ENCODE measurements at places on chromosomes 4 and X. TPM values are rescaled to one million over a fixed set of nuclear protein-coding genes. Genes with fewer than 3 reads are reported as not detected.
A peak's percentile ranks its signal among the peaks of the same experiment; 100 is the strongest.

The FAM47A gene
- not detected for total RNA-seq

The BMP3 gene
- total RNA-seq: not detected

The ERVMER34-1 gene
- total RNA-seq: 0.17 TPM

The UGT2B15 gene
- total RNA-seq: not detected

The GPR173 gene
- total RNA-seq: not detected

The ESX1 gene
- not detected for total RNA-seq

The F11 gene
- not detected for total RNA-seq

The GLRB gene
- not detected for total RNA-seq

The CENPI gene
- 22.3 TPM for total RNA-seq

DNA sequence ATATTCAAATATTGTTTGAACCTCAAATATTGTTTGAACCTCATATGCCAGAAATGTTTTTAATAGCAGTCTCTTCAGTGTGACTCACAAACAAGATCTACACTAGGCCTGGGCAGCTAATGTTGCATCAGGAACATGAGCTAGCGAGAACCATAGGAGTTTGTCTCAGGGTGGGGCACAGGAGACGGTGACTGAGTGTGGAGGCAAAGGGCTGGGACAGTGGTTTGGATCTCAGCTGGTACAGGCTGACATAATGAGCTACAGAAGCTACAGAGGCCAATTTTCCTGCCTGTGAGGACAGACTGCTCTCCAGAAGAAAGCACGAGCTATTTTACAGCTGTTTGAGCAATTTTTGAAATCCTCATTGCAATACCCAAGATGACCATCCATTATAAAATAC is 224.7 kb downstream of the CENPC start:
- H3K4me1 ChIP-seq: no peaks in the 10 kb centered on the region
- DNase-seq: no peak
- no peaks in the 10 kb centered on the region for H3K27me3 ChIP-seq
- H3K4me3 ChIP-seq: no peak overlapping the region
- no peaks in the 10 kb centered on the region for H3K36me3 ChIP-seq

GRCh38 chr4:117084866-117085701 is at the start of gene TRAM1L1:
TSS of gene TRAM1L1 (minus strand) at chr4:117085576. CDS start at chr4:117085393, 183 bp downstream.
- no peaks in the 10 kb centered on the region for H3K36me3 ChIP-seq
- H3K4me1 ChIP-seq: no peaks in the 10 kb centered on the region
- H3K27me3 ChIP-seq: no peaks in the 10 kb centered on the region

DNA sequence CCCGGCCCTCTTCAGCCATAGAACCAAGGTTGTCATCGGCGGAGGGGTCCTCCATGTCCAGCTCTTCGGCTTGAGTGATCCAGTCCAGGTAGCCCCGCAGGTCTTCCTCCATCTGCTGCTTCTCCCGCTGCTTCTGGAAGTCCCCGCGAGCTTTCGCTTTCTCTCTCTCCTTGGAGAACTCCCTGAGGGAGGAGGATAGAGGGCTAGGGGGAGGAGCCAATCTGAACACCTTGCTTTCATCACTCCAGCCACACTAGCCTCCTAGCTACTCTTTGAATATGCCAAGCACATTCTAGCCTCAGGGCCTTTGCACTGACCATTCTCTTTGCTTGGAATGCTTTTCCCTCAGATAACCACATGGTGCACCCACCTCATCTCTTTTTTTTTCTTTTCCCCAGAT is 6.2 kb downstream of the CACNA1F start:
- H3K27me3 ChIP-seq: peaks cover 1% of the 10 kb centered on the region
- no peak overlapping the region for H3K4me3 ChIP-seq
- no peak overlapping the region for H3K27ac ChIP-seq
- DNase-seq: no peak
- H3K36me3 ChIP-seq: no peaks in the 10 kb centered on the region

DNA sequence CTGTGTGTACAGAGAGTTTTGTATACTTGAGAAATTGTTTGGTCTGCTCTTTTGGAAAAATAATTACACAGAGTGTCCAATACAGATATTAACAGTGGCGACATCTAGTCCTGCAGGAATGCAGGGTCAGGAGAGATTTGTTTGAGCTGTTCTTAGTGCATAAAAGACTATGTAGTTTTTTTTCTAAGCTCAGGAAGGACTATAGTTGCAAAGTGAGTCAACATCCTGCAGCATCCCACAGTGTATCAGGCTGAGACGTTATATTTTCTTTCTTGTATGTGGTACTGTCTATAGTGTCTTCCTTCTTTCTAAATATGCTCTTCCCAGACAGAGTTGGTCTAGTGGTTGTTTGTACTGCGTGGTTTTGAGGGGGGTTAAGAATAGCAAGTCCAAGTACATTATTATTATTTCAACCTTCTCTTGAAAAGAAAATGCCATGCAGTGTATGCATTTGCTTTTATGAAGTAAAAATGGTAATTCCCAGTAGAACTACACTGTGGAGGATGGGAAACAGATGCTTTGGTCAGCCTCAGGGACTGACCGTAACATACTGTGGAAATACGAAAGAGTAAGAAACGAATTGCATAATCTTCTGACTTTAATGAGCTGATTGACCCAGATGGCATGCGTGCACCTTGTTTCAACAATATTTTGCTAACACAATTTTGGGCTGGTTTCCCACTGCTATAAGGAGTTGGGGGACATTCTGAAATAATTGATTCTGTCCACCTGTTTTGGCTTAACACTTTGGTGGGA is 67.4 kb downstream of the DMP1 start:
- H3K4me1 ChIP-seq: no peaks in the 10 kb centered on the region
- no peaks in the 10 kb centered on the region for H3K36me3 ChIP-seq
- H3K27ac ChIP-seq: no peak overlapping the region
- no peak for DNase-seq
- H3K4me3 ChIP-seq: no peak overlapping the region

- H3K36me3 ChIP-seq: no peaks in the 10 kb centered on the region
- H3K4me3 ChIP-seq: no peak overlapping the region
- no peaks in the 10 kb centered on the region for H3K27me3 ChIP-seq
- H3K4me1 ChIP-seq: peaks cover 11% of the 10 kb centered on the region
Measured at GRCh38 chrX:10004832-10005475, 37.8 kb downstream of the CLDN34 start.

DNA sequence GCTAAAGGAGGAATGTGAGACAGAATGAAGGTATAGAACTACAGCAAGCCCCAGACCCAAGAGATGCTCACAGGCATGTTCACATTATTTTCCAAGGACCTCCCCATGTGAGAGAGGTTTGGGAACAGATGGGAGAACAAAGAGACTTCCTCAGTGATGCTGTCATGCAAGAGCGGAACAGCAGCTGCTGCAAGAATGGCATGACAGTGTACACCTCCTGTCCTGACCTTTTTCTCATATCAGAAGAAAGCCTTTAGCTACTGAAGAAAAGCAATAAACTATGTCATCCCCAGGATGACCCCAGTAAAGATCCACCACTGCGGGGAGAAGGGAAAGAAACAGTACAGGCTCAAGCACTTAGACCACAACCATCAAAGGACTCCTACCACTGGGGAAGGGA is 7.2 kb downstream of the PRDM5 start:
- peaks cover 12% of the 10 kb centered on the region for H3K27me3 ChIP-seq
- no peaks in the 10 kb centered on the region for H3K36me3 ChIP-seq
- no peak overlapping the region for H3K27ac ChIP-seq
- DNase-seq: no peak

DNA sequence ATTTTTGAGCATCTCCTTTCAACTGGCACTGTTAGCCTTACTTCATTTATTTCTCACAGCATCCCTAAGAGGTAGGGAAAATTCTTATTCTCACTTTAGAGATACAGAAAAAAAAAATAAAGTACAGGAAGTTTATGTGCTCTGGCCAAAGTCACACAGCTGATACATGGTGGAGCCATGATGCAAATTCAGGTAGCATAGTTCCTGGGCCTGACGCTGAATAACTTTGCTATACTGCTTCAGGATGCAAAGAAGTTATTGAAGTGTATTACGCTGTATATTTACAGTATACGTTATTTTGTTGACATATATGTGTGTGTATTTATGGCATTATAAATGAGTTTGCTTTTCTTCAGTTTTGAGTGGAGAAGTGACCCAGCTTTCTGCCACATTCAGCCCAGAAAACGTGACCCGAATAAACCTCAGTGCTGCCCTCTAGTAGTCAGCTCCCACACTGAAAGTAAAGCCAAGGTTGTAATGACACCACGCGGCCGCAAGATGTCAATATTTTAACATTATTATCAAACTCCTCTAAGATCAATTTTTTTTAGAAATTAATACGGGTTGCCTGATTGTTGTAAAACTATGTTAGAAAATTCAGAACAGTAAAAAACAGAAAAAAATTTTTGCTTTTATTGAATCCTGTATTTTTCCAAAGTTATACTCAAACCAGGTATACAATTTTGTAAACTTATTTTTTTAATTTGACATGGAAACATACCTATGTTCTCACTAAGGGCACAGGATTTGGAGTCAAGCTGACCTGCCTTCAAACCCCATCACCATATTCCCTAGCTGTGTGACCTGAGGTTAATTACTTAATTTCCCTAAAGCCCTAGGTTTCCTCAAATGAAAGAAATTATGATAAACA is 3.8 kb upstream of the GUCY2F start:
- H3K36me3 ChIP-seq: no peaks in the 10 kb centered on the region
- peak; percentile 64 for DNase-seq
- no peaks in the 10 kb centered on the region for H3K4me1 ChIP-seq
- no peak overlapping the region for H3K27ac ChIP-seq
- H3K27me3 ChIP-seq: peaks cover 3% of the 10 kb centered on the region

- no peak overlapping the region for H3K4me3 ChIP-seq
- H3K4me1 ChIP-seq: no peaks in the 10 kb centered on the region
- peaks cover 1% of the 10 kb centered on the region for H3K27me3 ChIP-seq
Measured at GRCh38 chr4:6104541-6105130, 86.4 kb upstream of the C4orf50 start.

- no peak for DNase-seq
- peaks cover 2% of the 10 kb centered on the region for H3K27me3 ChIP-seq
- no peaks in the 10 kb centered on the region for H3K36me3 ChIP-seq
- H3K4me3 ChIP-seq: no peak overlapping the region
- no peak overlapping the region for H3K27ac ChIP-seq
- H3K4me1 ChIP-seq: no peaks in the 10 kb centered on the region
Measured at GRCh38 chrX:8815460-8816065, 14.4 kb upstream of the FAM9A start.

DNA sequence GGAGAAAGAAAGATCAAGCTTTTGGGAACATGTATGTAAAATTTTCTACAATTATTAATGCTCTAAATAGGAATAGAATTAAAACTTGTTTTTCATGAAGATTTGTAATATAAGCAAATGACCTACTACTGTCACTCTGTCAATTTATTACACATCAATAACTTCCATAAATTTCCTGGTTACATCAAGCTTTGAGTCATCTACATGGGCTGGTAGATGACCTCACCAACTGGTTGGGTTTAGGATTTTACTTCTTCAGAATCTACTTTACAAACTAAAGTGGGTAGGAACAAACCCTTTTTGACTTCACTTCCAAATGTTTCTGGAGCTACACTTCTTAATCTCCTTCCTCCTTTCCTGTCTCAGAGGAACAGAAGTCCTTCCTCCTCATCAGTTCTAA is 12.0 kb upstream of the LRAT start:
- H3K4me3 ChIP-seq: no peak overlapping the region
- H3K27ac ChIP-seq: no peak overlapping the region
- peaks cover 22% of the 10 kb centered on the region for H3K27me3 ChIP-seq
- no peak for DNase-seq
- no peaks in the 10 kb centered on the region for H3K4me1 ChIP-seq
- no peaks in the 10 kb centered on the region for H3K36me3 ChIP-seq

DNA sequence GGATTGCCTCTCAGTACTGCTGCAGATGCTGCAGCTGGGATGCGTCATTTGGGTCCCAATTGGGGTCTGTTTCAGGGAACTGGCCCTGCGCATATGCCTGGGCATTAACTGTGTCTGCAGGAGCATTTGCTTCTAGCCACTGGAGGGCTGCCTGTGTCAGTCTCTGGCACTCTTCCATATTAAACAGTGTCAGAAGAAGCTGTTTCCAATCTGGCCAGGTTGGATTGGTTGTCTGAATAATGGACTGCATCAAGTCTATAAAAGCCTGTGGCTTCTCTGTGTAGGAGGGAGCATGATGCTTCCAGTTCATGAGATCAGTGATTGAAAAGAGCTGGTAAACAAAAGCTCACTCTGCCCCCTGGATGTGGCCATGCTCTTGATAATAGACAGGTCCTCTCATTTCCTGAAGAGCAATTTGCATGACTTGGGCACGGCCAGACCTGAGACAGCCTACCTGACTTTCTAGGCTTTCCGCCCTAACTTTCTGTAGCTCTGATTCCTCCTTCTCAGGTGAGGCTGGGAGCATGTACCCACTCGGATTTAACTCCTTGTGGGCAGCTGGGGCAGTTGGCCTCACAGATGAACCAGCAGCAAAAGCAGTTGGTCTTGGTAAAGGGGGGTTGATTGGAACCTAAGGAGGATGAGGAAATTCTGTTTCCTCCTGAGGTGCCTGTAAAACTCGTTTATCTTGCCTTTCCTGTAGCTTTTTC is 29.2 kb downstream of the SULT1E1 start:
- H3K36me3 ChIP-seq: no peaks in the 10 kb centered on the region
- H3K27me3 ChIP-seq: no peaks in the 10 kb centered on the region
- H3K27ac ChIP-seq: no peak overlapping the region
- peaks cover 5% of the 10 kb centered on the region for H3K4me1 ChIP-seq

- H3K4me3 ChIP-seq: no peak overlapping the region
- no peaks in the 10 kb centered on the region for H3K4me1 ChIP-seq
- DNase-seq: no peak
- peaks cover 2% of the 10 kb centered on the region for H3K27me3 ChIP-seq
Measured at GRCh38 chr4:72786401-72786990, 217.5 kb upstream of the ADAMTS3 start.

DNA sequence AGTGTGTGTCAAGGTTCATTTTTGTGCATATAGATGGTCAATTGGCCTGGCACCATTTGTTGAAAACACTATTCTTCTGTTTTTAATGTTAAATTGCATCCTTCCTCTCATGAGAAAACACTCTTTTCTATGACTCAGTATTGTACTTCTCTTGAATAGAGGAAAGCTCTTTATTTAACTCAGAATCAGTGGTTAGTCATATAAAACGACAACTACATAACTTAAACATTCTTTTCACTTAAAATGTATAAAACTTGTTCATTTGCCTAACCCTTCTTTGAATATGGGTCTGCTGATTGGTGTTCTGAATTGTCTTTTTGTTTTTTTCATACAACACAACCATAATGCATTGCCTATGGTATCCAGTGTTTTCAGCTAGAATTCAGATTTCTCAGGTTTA is 17.2 kb upstream of the MRPL1 start:
- H3K4me3 ChIP-seq: peak overlapping the region; percentile 12
- peak overlapping the region; percentile 83 for H3K27ac ChIP-seq
- H3K27me3 ChIP-seq: no peaks in the 10 kb centered on the region
- H3K4me1 ChIP-seq: peaks cover 25% of the 10 kb centered on the region

DNA sequence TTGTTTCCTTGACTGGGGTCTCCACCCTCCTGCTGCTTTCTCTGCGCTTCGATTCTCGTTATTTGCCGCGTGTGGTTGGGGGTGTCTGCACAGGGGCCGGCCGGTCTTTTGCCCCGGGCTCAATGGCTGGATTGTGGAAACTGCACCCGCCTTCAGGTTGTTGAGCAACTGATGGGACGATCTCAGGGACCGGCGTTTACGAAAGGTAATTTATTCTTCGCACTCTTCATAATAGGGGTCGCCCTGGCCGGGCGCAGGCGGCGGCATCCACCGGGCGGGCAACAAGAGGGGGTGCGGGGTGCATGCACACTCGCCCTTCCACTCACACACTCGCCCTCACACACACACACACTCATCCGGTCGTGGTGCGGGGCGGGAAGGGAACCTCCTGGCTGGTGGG is 1.4 kb downstream of the ADGRL3 start:
- peaks cover 41% of the 10 kb centered on the region for H3K27me3 ChIP-seq
- H3K4me1 ChIP-seq: peaks cover 2% of the 10 kb centered on the region
- no peak overlapping the region for H3K4me3 ChIP-seq
- DNase-seq: no peak

Data from activated CD4-positive, alpha-beta memory T cell treated with anti-CD3 and anti-CD28 coated beads for 36 hours (primary cell).